Stimulated activated CD8-positive, alpha-beta memory T cell treated with anti-CD3 and anti-CD28 coated beads, Interleukin-2, amount 100 ng/mL, for 1 hour (primary cell): ENCODE measurements at places on chromosomes 2 and 18.

GRCh38 chr2:75596784-75597183, 36.0 kb upstream of the EVA1A start:
- DNase-seq = no peak

GRCh38 chr2:72173640-72174321, 26.1 kb upstream of the CYP26B1 start:
- DNase-seq = no peak

DNA sequence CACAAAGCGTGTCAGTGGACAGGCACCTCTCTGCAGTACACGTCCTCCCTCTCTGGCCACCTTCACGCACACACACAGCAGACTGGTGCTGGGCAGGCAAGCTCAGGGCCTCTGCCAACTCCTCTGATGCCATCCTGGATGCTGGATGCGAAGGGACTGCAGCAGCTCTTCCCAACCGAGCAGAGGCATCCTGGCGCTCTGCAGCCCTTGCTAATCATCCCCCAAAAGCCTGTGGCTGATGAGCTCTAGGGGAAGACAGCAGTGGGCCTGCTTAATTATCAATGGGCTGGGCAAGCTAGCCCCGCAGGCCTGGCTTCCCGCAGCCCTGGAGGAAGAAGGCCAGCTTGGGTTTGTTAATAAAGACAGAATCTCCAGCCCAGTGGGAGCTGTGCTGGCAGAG, 71.3 kb upstream of the TEX51 start:
- DNase-seq = no peak

DNA sequence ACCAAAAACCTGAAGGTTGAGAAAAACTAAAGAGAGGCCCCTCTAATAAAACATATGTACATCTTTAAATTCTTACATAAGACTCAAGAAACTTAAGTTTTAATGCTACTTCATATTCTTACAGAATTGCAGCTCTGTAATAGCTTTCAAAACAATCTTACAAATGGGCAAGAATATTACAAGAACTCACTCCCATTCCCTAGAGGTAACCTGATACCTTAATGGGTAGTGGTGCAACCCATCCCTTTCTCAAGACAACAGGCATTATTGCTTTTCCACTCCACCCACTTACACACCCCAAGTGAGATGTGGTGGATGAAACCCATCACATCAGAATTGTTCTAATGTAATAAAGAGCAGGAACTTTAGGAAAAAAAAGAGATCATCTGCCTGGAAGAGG, 103.7 kb downstream of the RBMS1 start:
- no peak for DNase-seq

DNA sequence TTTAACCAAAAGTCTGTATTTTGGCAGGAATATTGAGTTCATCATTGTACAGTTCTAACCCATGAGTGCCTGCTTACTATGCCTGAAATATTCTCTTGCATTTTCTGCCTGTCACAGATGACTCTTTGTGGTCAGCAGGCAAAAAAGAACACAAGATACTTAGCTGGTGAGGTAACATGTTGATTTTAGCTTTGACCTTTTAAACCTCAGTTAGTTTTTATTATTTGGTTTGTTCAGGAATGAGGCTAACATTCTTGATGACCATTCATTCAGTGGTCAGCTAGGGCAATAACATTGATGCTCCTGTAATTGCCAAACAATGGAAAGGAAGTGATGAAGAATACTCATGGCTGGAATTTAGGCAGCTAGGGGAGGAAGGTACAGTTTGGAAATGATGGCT, 491.2 kb downstream of the PIK3C3 start:
- no peak for DNase-seq

DNA sequence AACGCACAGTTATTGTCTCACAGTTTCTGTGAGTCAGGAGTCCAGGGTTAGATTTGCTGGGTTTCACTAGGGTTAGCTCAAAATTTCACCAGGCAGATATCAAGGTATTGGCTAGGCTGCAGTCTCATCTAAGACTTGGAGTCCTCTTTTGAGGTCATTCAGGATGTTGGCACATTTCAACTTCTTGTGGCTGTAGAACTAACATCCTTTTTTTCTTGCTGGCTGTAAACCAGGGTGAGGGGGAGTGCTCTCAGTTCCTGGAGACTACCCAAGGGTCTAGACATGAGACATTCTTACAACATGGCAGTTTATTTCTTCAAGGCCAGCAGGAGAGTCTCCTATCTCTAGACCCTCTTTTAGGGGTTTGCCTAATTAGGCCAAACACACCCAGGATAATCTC, 12.8 kb upstream of the CAVIN2 start:
- no peak for DNase-seq

DNA sequence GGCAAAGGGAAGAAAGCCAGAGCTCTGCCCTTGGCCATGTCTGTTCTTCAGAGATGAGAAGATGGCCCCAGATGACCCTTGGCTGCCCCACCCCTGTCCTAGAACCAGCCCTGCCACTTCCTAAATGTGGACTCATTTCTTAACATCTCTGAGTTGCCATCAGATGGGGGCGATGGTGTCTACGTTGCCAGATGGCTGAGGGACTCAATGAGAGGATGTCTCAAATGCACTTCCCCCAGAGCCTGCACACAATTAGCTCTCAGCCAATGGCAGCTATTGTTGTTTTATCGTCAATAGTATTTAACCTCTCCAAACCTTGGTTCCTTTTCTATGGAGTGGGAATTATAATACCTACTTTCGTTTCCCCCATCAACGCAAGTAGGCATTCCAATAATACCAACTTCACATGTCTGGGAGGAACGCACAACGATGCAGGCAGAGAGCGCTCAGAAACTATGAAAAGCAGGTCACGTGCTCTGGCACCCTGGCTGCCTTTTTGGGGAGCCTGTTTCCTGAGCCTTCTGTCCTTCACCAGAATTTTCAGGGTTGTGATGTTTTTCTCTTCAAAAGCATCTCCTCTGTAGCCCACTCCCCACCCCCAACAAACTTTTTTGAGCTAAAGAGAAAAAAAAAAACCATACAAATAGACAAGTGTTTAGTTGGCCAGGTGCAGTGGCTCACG, 100.3 kb downstream of the MCFD2 start:
- no peak for DNase-seq

DNA sequence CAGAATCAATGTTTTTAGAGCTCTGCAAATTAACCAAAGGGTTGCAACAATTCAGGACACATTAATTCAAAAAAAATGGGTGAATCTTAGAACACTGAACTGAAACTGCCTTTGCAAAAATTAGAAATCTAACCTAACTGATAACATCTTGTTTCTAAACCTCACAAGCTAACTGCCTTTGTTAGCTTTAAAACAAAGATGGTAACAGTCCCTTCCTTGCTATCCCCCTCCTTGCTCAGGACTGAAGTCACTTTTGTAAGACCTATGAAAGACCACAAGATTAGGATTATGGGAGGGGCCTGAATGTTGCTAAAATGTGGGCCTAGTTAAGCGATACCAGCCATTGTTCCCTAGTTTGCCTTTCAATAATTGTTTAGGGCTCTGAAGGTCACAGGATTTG, 44.9 kb upstream of the LONRF2 start:
- no peak for DNase-seq

- no peak for DNase-seq
Measured at GRCh38 chr18:40529478-40529877, 1425.6 kb upstream of the PIK3C3 start.

DNA sequence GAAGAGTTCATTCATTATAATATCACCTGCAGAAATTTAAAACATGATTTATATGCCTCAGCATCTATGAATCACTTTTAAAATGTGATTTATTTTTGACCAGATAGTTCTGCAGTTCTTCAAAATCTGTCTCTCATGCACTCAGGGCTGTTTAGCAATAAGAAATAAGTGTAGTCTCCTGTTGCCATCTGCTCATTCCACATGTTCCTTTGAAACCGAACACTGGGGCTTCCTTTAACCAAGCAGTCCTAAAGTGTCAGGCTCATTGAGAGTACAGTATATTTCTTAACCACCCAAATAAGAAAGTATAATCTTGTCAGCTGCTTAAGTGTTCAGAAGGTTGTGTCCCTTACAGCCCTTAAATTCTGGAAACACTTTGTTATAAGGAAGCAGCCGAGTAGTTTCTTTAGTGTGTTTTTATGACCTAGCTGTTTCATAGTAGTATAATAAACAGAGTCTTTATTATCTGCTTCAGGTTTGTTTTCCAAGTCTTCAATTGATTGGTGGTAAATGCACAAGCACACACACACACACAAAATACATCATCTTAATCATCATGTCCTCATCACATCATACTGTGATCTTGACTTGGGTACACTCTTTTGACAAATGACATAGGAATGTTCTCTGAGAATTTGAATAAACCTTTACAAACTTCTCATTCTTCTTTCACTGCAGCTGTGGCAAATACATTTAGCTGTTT, 10.4 kb downstream of the WDR7 start:
- DNase-seq = no peak

GRCh38 chr18:34120294-34120693, 104.4 kb downstream of the NOL4 start:
- DNase-seq = no peak

- no peak for DNase-seq
Measured at GRCh38 chr2:241410739-241411176, 54.7 kb downstream of the FARP2 start.

GRCh38 chr2:12124790-12125189, 378.4 kb downstream of the LPIN1 start:
- no peak for DNase-seq

GRCh38 chr2:188003800-188004199, 287.9 kb upstream of the GULP1 start:
- no peak for DNase-seq

DNA sequence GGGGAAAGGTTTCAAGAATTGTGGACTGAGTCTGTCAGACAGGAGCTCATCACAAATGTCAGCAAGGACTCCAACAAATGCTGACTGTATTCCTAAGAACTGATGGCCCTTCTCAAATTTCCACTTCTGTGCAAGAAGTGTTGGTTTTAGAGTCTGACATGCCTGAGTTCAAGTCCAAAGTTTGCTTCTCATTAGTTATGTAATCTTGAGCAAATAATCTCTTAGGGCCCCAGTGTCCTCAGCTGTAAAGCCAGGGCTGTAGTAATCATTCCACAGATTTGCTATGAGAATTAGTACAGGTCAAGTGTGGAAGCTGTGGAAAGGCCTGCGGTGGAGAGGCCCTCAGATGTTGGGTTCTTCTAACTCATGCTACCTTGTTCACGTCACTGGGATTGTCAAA, 23.9 kb downstream of the MEP1B start:
- no peak for DNase-seq
